ENCODE measurements at places on chromosomes 5 and 9.

DNA sequence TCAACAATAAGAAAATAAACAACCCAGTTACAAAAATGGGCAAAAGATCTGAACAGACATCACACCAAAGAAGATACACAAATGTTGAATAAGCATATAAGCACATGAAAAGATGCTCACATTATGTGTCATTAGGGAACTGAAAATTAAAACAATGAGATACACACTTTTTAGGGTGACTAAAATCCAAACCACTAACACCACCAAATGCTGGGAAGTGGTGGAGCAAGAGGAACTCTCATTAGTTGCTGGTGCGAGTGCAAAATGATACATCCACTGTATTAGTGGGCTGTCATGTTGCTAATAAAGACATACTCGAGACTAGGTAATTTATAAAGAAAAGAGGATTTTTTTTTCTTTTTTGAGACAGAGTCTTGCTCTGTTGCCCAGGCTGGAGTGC lies 329.1 kb downstream of the TMEM38B start:
- DNase-seq = no peak

DNA sequence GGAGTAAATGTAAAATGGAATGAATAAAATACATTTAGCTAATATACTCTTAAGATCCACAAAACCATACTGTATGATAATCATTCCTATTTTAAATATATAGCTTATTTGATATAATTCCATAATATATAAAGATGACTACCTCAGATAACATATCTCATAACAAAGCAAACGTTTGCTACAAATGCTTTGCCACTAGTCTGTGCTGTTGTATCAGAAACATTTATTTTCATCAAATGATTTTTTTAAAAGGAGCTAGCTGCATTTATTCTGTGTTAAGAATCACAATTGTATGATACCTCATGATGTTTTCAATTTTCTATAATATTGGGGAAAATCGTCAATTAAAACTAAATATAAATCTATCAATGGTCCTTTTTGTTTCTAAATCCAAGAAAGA lies 567.2 kb downstream of the PTPRD start:
- DNase-seq = peak; percentile 67

GRCh38 chr5:40404613-40405012 lies 275.1 kb upstream of the PTGER4 start:
- no peak for DNase-seq

DNA sequence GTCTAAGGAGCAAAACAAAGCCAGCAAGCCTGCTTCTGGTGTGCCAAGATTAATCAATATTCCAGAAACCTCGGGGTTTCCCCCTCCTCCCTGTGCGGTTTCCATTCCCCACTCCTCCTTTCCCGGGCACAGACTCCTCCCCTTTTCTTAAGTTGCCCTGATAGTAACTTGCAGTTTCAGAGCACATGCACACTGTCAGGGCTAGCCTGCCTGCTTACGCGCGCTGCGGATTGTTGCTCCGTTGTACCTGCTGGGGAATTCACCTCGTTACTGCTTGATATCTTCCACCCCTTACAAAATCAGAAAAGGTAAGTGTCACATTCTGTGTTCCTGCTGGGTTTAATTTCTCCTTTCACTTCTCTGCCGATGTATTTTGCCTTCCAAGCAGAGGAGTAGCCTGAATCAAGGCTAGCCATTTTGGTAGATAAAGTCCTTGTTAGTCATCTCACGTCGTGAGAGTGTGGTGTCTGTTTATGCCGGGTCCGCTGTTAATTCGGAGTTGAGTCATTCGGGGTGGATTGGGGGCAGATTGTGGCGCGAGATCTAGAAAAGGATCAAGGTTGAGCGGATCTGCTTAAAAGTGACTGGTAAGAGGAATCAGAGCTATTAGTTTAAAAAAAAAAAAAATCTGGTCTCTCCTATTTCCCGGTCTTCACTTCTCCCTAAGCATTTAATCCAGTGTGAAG lies at the start of gene SLC1A3:
Gene SLC1A3, plus strand, starts transcription at position 179 of the 686 bp plus-strand sequence. CDS start 1,818 bp downstream, outside the sequence.
- peak; percentile 21 for DNase-seq

DNA sequence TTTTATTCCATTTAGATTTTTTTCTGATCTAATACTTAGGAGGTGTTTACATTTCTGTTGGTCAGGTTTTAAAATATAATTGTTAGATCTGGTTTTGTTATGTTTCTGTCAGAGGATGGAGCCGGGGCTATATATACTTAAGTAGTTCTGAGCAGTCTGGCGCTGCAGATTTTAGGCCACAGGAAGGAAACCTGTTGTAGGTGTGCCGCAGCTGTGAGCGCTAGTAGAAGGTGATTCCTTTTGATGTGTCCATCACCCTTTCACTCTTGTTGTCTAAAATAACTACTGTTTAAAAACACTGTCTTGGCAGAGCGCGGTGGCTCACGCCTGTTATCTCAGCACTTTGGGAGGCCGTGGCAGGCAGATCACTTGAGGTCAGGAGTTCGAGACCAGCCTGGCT lies 17.0 kb downstream of the ZBTB34 start:
- no peak for DNase-seq

DNA sequence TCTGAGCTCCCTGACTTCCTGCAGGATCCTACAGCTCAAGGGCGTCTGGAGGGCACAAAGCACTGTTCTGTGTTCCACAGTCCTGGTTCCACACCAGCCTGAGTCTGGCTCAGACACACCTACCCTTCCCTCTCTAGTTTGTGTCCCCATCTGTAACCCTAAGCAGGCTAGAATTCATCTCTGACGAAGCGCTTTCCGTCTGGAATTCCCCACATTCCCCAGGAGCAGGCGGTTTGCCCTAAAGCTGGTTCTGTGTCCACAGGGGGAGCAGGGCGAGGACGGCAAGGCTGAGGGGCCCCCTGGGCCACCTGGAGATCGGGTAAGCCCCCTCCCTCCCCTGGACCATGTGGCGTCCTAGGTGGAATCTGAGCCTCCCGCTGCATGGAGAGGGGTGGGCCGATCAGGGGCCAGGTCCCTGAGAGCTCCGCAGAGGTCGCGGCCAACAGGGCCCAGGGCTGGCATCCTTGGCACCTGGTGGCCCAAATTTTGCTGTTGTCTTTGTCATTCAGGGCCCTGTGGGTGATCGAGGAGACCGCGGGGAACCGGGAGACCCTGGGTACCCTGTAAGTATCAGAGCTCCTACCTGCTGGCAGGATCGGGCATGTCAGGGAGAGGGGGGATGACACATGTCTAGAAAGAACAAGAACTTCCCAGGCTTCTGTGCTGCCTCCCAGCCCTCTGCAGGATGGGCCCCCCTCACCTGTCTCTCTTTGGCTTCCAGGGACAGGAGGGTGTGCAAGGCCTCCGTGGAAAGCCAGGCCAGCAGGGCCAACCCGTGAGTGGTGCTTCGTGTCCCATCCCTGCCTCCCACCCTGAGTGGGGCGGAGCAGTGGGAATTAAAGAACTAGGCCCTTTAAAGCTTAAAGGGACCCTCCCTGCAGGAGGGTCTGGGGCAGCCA lies 34.5 kb upstream of the ORM1 start:
- no peak for DNase-seq

DNA sequence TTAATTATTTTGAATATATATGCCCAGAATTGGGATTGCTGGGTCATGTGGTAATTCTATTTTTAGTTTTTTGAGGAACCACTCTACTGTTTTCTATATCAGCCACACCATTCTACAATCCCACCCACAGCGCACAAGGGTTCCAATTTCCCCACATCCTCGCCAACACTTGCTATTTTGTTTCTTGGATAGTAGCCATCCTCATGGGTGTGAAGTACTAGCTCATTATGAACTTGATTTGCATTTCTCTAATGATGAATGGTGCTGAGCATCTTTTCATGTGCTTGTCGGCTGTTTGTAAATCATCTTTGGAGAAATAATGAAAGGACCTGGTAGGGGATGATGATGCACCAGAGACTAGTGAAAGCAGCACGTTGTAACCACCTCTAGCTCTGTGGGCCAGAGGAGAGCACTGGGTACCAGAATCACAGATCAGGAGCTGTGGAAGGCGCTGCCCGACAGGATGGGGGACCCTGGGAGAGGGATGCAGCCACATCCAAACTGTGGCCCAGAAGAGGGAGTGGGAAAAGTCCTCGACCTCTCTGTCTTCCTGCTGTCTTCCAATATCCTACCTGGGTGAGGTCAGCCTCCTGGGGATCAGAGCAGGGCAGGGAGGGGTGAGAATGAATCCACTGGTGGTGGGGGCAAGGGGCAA lies 155.4 kb downstream of the RGS3 start:
- no peak for DNase-seq

DNA sequence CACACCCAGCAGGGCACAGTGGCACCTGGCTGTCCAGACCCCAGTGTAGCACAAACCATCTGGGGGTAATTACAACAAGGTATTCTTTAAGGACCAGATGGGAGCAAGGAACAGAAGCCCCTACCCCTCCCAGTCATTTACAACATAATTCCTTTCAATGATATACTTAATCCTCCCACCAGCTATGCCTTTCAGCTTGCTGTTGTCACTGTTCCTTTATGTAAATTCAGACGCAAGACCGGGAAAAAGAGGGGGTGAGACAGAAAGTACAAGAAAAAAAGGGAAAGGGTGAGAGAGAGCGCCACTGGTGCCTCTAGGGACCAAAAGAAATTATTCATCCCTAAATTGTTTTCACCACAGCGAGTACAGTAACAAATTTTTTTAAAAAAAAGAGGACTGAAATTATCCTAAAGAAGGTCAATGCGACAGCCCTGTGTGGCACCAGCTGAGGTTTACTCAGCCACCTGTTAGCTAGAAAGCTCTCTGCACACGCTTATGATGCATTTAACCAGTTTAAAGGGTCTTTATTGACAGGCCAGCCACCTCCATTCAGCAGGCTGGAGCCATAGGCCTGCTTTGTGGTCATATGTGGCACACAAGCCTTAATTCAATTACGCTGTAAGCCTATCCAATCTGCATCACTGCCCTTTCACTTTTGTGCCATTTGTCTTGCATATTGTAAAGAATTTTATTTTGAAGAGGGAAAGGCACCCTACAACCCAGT lies 210.2 kb upstream of the ISL1 start:
- peak; percentile 81 for DNase-seq

GRCh38 chr5:117236941-117237340 lies 662.3 kb upstream of the SEMA6A start:
- DNase-seq = no peak

DNA sequence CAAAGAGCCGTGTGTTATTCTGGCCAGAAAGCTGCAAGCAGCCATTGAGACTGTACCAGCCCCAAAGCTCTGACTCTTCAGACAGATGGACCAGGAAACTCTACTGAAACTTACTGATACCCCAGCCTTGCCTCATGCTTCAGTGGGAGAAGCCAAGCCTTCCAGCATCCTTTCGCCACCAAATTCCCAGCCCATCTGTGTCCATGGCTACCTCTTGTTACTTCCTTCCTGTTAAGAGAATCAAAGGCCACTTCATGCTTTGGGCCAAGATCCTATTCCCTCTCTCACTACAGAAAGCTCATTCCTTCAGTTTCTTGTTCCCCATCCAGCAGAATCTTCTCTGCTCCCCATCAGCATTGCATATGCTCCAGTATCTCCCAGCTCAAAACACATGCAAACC lies 46.9 kb upstream of the FREM1 start:
- DNase-seq = no peak

GRCh38 chr5:150124111-150124557 lies 31.5 kb downstream of the PDGFRB start:
- no peak for DNase-seq

- no peak for DNase-seq
Measured at GRCh38 chr9:16679327-16679821, 191.1 kb downstream of the BNC2 start.

DNA sequence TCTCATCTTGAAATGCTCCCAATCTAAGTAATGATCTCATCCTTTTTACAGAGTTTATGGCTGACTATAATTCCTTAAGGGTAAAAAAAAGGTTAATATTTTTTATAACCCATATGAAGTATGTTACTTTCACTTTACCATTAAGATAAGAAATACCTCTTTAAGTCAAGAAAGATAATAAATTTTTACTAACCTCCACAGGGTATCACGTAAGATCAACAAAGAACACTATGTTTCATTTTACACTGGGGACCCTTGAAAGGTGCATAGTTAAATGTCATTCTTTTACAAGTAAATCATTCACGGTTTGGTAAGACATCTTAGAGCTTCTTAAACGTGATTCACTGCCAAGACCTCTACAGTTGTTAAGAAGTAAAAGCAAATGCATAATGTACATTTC lies 472.7 kb upstream of the CDH9 start:
- no peak for DNase-seq

DNA sequence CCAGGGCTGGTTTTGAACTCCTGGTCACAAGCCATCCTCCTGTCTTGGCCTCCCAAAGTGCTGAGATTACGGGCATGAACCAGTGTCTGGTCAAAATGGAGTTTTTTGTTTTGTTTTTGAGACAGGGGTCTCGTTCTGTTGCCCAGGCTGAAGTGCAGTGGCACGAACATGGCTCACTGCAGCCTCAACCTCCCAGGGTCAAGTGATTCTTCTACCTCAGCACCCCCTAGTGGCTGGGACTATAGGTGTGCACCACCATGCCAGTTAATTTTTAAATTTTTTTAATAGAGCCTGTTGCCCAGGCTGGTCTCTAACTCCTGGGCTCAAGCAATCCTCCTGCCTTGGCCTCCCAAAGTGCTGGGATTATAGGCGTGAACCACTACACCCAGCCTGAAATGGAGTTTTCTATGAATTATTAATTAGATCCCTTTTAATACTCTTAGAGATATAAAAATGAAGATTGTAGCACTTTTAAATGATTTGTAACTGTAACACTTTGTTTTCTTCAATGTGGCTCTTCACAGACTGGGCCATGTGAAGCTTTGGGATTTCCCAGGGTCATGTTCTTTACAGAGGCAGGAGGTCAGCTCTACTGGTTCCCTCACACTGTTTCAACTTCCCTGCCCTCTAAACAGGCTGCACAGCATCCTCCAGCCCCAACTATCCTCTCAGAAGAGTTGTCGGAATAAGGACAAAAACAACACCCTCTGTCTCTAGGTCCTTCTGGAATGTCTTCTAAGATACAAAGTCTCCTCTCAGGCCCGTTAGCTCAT lies 32.7 kb upstream of the SPARC start:
- no peak for DNase-seq

DNA sequence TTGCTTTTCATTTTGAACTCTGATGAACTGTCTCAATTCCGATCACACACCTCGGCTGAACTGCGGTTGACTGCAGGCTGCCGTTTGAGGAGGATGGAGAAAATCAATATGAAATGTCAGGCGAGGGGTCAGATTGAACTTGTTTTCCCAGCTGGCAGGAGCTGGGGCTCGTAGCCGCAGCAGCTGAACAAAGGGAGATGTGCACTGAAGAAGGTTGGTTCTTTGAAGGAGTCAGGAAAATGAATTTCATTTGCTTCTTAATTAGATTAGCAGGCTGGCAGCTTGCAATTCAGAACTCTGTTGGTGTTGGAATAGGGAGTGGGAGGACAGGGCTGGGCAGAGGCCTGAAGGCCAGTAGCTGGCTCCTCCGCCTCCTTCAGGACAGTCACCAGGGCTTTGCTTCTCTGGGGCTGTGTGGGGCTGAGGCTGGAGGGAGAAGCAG lies 117.4 kb upstream of the GPR151 start:
- DNase-seq = peak; percentile 83

DNA sequence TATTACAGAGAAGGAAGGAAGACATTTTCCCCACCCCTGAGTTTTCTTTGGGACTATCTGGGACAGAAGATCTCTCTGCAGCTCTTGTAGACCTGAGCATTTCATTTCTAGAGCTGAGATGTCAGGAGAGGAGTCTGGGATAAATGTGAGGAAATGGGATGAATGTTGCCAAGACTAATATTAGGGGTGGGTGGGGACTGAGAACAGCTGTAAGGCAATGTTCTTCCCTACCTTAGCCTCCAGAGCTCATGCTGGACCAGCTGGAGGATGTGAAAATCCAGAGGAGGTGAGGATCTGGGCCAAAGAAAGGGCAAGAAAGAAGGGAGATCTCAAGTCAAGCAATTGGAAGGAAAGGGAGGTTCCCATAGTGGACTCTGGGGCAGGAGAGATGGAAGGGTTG lies 23.1 kb upstream of the FOXD1 start:
- no peak for DNase-seq

- DNase-seq = no peak
Measured at GRCh38 chr9:37914154-37914551, 10.2 kb upstream of the SLC25A51 start.
